Common myeloid progenitor, CD34-positive (primary cell): ENCODE measurements at places on chromosomes 4 and X.
A peak's percentile ranks its signal among the peaks of the same experiment; 100 is the strongest.

DNA sequence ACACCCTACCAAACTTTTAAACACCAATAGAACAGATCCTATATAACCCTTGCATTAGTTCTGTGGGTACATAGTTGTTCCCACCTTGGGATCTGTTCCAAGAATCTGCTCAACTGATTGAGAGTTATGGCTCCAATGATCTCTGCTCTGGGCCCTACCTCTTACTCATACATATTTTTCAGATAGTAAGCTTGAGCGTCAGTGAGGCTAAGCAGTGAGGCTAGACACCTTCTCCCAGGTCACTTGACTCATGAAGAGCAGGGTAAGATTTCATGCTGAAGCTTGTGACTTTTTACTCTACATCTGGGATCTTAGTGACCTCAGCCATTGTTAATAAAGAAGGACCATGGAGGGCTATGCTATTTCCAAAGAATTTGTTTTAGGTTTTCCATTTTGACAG lies 23.1 kb upstream of the TNIP3 start:
- no peak overlapping the region for H3K27ac ChIP-seq
- no peak for DNase-seq
- H3K4me3 ChIP-seq, result no peak overlapping the region
- H3K36me3 ChIP-seq, result no peaks in the 10 kb centered on the region

DNA sequence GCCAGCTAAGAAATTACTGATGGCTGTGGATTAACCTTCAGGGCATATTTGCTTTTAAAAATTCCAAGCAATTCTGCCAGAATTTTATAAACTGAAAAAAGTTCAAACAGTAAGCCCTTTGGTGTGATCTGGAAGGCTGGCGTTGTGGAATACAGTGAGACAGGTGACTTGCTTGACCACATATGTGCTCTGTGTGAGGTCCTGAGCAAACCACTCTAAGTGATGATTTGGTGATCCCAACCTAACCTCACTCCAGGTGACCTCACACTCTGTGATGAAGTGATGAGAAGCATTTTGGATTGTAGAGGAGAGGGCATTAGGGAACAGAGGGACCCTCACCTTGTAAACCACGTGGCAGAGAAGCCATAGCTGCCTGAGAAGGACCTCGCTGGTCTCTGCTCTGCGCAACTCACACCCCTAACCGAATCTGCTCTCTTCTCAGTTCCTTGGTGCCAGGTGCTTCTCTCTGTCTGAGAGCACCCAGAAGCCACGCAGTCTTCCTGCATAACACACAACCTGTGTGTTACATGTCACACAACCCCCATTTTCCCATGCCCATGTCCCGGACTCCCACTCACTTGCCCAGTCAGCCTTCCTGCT lies 106.3 kb downstream of the ENPP6 start:
- peaks cover 4% of the 10 kb centered on the region for H3K4me1 ChIP-seq
- H3K27ac ChIP-seq, result no peak overlapping the region
- no peak for DNase-seq
- H3K27me3 ChIP-seq, result no peaks in the 10 kb centered on the region
- no peak overlapping the region for H3K4me3 ChIP-seq

GRCh38 chr4:173522951-173523395 lies 7.1 kb downstream of the HAND2 start:
- no peak overlapping the region for H3K27ac ChIP-seq
- H3K27me3 ChIP-seq, result peaks cover 100% of the 10 kb centered on the region
- no peak overlapping the region for H3K4me3 ChIP-seq
- no peak for DNase-seq

DNA sequence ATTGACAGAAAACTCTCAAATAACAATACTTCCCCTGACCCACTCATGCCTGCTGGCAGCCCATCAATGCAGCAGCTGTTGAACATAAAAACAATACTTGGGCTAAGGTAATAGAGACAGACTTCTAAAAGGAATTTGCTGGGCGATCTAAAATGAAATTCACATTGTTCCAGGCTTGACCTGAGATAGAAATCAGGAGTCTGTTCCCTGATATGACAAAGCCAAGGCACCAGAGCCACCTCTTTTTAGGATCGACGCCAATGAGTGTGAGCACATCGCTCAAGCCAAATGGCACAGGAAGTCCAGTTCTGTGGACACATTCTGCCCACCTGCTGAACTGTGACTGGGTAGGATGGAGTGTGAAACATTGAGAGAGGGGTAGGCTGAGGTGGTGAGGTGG lies 4.9 kb downstream of the SEPTIN11 start:
- H3K4me1 ChIP-seq, result peaks cover 10% of the 10 kb centered on the region
- H3K27me3 ChIP-seq, result no peaks in the 10 kb centered on the region
- peaks cover 16% of the 10 kb centered on the region for H3K36me3 ChIP-seq
- DNase-seq, result no peak
- no peak overlapping the region for H3K27ac ChIP-seq

- H3K4me3 ChIP-seq, result no peak overlapping the region
- no peak for DNase-seq
- H3K27me3 ChIP-seq, result no peaks in the 10 kb centered on the region
These were observed 361.0 kb upstream of the HAND2 start for GRCh38 chr4:173891072-173891471.

GRCh38 chrX:150366951-150367545 lies 3.9 kb downstream of the MAMLD1 start:
- H3K4me3 ChIP-seq, result peak overlapping the region; percentile 61
- no peak overlapping the region for H3K27ac ChIP-seq
- peaks cover 31% of the 10 kb centered on the region for H3K4me1 ChIP-seq

DNA sequence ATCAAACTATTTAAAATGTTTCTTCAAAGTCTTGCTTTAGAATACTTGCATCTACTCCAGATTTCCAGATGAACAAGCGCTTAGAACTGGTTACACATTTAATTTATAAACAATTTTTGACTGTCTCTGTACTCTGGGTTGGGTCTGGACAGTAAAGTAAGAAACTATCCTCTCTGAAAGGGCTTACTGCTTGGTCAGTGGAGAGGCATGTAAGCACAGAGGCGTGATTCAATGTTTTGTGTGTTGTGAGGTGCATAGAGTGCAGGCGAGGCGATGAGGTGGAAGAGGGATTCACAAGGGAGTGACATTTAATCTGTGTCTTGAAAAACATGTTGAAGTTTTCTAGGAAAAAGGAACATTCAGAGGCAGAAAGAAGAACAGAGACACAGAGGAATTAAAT lies 231.4 kb downstream of the VEGFC start:
- H3K4me1 ChIP-seq, result no peaks in the 10 kb centered on the region
- DNase-seq, result no peak
- no peak overlapping the region for H3K4me3 ChIP-seq

GRCh38 chrX:49673394-49673793 lies 22.4 kb downstream of the PAGE1 start:
- no peaks in the 10 kb centered on the region for H3K27me3 ChIP-seq
- H3K36me3 ChIP-seq, result no peaks in the 10 kb centered on the region
- no peaks in the 10 kb centered on the region for H3K4me1 ChIP-seq
- no peak overlapping the region for H3K4me3 ChIP-seq
- H3K27ac ChIP-seq, result no peak overlapping the region
- no peak for DNase-seq

- no peaks in the 10 kb centered on the region for H3K36me3 ChIP-seq
- no peak for DNase-seq
- H3K27me3 ChIP-seq, result no peaks in the 10 kb centered on the region
- H3K4me3 ChIP-seq, result peak overlapping the region; percentile 12
- no peak overlapping the region for H3K27ac ChIP-seq
- H3K4me1 ChIP-seq, result no peaks in the 10 kb centered on the region
These were observed 64.7 kb downstream of the NBDY start for GRCh38 chrX:56793521-56794320.

- no peaks in the 10 kb centered on the region for H3K4me1 ChIP-seq
- H3K36me3 ChIP-seq, result no peaks in the 10 kb centered on the region
- DNase-seq, result no peak
These were observed 1333.9 kb upstream of the TENM3 start for GRCh38 chr4:180909279-180909678.

DNA sequence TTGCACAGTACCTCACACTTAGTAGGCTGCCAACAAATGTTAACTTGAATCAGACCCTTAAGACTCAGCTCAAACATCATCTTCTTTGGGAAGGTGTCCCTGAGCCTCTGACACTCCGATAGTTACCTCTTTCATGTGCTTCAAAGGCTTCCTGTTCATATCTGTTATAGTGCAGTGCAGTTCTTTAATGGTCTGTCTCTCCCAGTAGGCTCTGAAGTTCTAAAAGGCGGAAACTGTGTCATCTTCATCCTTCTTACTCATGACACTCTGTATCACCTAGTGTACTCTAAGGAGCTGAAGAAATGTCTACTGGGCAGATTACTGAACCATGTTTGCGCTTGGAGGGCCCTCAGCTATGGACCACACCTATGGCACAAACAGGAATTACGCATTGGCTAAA lies 2.1 kb upstream of the DIAPH2 start:
- H3K27me3 ChIP-seq, result peaks cover 20% of the 10 kb centered on the region
- H3K4me1 ChIP-seq, result peaks cover 7% of the 10 kb centered on the region
- H3K27ac ChIP-seq, result no peak overlapping the region
- no peaks in the 10 kb centered on the region for H3K36me3 ChIP-seq
- DNase-seq, result no peak
- no peak overlapping the region for H3K4me3 ChIP-seq

GRCh38 chrX:153351981-153352380 lies 18.0 kb downstream of the ZNF275 start:
- H3K4me1 ChIP-seq, result no peaks in the 10 kb centered on the region
- H3K27ac ChIP-seq, result no peak overlapping the region
- H3K27me3 ChIP-seq, result no peaks in the 10 kb centered on the region
- H3K36me3 ChIP-seq, result no peaks in the 10 kb centered on the region
